ENCODE measurements at places on chromosomes 5 and 9.

DNA sequence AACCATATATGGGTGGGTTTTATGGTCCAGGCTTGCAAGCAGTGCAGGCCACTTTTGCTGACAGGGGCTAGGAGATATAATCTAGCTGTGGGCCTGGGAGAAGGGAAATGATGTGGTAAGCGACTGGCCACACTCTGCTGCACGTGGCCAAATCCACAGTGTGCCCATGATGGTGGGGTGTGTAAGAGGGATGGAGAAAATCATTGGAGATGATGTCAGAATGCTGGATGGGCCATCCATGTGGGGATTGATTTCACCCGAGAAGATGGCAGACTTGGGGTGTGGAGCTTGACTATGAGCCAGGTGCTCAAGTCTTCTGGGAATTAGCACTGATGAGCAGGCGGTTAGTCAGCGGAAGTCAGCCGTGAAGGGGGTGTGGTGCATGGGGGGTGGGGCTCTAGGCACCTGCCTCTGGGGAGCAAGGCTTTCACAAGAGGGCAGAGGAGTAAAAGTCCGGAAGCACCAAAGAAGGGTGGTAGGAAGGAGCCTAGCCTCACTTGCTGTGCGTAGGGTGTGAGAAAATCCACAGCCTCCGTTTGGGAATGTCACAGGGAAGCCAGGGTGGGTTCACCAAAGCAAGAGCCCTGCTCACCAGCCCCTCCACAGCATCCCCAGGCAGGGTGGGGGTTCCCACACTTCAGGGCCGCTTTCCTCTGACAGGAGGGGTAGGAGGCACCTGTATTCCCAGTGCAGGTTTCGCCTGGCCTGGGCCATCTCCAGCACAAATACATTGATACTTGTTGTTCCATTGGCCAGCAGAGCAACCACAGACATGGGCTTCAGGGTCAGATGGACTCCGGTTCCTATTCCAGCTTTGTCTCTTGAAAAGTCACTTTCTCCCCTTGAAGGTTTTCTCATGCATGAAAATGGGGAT is 44.5 kb upstream of the ANGPTL2 start:
- DNase-seq, result peak; percentile 32

- no peak for DNase-seq
Observed at GRCh38 chr5:41822036-41822435, 48.2 kb downstream of the OXCT1 start.

- no peak for DNase-seq
Observed at GRCh38 chr9:113695901-113696300, 180.2 kb upstream of the ZNF618 start.

DNA sequence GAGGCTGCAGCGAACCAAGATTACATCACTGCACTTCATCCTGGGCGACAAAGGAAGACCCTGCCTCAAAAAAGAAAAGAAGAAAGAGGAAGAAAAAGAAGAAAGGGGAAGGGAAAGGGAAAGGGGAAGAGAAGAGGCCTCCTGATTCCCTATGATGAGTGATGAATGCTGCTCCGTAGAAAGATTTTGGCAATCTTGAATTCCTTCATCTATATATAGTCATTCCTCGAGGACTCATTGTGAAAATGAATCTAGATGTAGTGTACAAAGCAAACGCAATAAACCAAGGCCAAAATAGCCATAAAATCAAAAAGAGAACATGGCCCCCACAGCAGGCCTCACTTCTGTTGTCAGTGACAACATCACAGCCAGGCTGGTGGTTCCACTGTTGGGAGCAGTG is 218.0 kb downstream of the DCP2 start:
- no peak for DNase-seq

DNA sequence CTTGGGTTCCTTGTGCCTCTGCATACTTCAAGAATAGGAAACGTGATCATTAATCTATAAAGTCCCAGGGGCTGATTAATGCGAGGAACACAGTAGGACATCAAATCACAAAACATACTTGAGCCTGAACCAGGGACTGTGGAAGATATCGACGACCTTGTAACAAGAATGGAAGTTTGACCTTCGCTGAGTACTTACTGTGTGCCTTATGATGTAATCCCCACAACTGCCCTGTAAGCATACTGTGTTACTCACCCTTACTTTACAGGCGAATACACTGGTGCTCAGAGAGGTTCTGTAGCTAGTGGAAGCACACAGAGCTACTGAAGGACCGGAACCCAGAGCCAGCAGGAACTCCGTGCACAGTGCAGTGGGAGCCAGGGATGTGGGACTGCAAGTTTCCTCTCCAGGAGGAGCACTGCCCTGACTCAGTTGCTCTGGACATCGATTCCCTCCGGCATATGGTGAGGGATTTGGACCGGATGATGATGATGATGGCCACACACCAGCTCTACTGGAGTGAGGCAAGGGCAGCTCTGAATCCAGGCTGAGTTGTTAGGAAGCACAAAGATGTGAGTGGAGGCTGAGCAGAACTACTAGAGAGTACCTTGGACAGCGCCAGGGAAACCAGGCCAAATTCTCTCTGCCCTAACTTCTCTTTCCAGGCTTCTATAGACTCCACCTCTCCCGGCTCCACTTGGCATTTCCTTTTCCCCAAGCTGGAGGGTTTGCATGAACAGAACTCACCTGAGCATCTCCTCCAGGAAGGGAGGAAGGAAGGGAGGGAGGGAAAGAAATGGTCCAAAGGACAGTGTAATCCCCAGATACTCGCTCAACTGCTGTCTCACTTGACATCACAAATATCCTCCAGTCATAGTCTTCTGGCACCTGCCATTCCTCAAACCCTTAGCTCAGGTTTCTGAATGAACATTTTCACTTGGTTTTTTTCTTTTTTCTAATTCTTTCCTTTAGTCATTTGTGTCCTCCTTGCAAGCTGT is 1.5 kb upstream of the GABBR2 start:
- DNase-seq, result no peak

DNA sequence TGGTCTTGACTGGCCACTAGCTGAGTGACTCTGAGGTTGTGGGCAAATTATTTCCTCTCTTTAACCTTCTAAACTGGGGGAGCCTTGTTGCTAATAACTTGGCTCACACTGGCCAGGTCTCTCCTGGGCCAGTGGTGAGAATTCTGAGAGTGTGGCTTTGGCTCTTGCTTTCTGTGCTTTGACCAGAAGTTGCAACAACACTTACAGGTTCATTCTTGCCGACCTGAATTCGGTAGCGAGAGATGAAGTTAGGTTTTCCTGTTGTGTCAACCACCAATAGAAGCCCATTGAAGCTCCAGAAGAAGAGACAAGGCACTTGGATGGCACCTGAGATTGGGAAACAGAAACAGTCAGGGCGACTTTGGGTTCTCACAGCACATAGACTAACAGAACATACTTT is 19.8 kb downstream of the FAXDC2 start:
- DNase-seq, result no peak

- no peak for DNase-seq
Observed at GRCh38 chr5:126998895-126999570, 31.3 kb downstream of the MARCHF3 start.

DNA sequence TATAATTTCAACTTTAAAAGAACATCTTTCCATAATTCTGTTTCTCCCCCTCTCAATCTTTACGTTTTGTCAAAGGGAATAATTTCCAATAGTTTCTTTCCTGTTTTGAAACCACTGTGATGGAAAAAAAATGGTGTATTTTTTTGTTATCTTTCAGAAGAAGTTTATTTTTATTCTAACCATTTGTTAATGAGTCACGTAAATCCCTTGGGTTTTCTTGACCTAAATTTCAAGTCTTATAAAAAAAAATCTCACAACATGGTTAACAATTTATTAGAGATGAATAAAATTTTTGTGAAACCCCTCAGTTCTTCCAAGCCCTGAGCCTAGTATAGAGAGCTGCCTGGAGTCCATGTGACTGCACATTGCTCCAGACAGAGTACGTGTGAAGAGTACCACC is 106.1 kb upstream of the FBXL17 start:
- no peak for DNase-seq

Measured in activated CD4-positive, alpha-beta T cell treated with anti-CD3 and anti-CD28 coated beads, Interleukin-10, Interleukin-2, amounts not matched to agents 100 ng/mL and 50 ng/mL, durations not matched to agents 16 hours and 8 hours (primary cell).